LNCaP clone FGC (cell line): ENCODE measurements at places on chromosomes 7 and 10.

DNA sequence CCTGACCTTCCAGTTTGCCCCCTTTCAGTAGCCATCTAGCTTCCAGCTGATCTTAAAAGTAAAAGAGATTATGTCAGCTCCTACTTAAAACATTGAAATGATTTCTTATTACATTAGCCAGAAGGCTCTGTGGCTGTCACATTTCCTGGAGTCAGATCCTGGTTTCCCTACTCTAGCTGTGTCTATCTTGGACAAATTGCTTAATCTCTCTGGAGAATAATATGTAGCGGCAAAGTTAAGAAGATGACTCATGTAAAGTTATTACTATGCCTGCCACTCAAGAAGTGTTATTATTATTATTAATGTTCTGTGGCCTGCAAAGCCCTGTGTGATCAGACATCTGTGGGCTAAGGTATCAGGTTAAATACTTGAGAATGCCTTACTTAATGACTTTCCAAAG is 107.2 kb downstream of the RUNDC3B start:
- DNase-seq, result no peak

GRCh38 chr7:150974468-150975391 is 3.4 kb downstream of the KCNH2 start:
- no peak for DNase-seq

- DNase-seq, result no peak
These were observed 266.6 kb downstream of the DGKB start for GRCh38 chr7:14635955-14636354.

- DNase-seq, result no peak
These were observed 81.5 kb upstream of the FAM171A1 start for GRCh38 chr10:15452545-15452944.

- DNase-seq, result no peak
These were observed 36.3 kb downstream of the PLAC9 start for GRCh38 chr10:80168679-80169380.

DNA sequence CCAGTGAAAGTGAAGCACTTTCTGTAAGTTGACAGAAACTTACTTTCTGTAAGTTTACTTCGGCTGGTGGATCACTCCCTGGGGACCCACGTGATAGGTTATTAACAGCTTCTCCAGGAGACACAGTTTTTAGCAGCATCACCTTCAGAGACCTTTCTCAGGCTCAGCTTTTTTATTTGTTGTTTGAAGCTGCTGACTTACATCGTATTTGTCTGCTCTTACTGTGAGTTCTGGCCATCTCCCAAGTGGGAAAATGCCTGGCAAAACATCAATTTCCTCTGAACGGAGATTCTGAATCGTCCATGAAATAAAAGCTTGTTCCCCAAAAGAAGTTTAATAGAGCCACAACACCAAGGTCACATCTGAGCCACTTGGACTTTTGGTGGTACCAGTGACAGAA is 178.7 kb upstream of the PODXL start:
- DNase-seq, result peak; percentile 8

DNA sequence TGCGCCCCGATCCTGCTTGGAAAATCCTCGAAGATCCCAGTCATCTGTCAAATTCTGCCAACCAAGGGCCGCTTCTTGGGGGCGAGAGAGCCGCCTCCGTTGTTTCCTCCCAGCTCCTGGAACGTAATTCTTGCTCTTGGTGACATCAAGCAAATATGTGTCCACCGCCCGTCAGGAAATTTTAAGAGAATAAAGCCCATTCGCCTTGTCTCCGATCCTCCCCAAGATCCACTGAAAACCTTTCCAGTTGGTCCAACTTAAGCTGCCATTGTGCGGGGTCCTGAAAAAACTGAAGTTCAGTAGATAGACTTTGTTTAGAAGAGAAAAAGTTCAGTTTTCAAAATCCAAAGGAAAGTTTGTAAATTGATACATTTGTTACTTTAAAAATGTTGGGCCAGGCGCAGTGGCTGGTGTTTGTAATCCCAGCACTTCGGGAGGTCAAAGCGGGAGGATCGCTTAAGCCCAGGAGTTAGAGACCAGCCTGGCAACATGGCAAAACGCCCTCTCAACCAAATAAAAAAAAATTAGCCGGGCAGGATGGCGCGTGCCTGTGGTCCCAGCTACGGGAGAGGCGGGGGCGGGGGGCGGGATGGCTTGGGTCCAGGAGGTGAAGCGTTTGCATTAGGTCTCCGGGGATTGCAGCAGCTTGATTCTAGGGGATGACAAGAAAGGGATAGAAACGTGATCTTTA is 1.0 kb upstream of the ZNF800 start:
- DNase-seq, result no peak
